Activated CD4-positive, alpha-beta T cell treated with anti-CD3 and anti-CD28 coated beads, Interleukin-2, amount 50 U/mL, for 16 hours (primary cell): ENCODE measurements at places on chromosomes 12 and 14.

DNA sequence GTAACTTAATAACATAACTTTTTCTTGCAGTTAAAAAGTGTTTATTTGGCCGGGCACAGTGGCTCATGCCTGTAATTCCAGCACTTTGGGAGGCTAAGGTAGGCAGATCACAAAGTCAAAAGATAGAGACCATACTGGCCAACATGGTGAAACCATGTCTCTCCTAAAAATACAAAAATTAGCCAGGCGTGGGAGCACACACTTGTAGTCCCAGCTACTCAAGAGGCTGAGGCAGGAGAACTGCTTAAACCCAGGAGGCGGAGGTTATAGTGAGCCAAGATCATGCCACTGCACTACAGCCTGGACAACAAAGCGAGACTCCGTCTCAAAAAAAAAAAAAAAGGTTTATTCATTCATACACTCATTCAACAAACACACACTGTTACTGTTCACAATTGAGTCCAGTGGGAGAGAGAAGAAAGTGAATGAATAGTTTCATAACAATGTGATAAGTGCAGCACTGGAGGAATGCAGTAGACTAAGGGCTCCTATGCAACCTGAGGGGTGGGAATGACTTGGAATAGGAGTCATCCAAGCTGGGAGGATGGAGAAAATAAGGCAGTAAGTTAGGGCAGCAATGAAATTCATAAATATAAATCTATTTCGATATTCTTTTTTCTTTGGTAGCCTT, 19.8 kb downstream of the DAD1 start:
- no peak for DNase-seq

- DNase-seq, result no peak
Observed at GRCh38 chr12:124551268-124552144, 15.9 kb downstream of the NCOR2 start.

- DNase-seq, result no peak
Observed at GRCh38 chr12:16003460-16003859, 92.3 kb downstream of the DERA start.

DNA sequence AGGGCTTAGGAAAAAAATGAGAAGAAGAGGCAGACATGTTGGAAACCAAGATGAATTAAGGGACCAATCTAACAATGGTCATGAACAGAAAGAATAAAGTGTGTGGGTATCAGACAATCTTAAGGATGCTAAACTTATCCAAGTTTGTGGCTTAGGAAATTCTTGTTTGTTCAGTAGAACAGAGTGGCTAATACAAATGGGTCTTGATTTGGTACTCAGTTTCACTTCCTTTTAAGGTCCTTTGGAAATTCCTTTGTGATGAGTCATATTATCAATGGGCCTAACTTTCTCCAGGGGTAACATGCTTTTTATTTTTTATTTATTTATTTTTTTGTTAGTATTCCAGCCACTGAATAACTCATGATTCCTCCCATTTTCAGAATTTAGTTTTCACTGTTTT, 1154.7 kb upstream of the FLRT2 start:
- no peak for DNase-seq

DNA sequence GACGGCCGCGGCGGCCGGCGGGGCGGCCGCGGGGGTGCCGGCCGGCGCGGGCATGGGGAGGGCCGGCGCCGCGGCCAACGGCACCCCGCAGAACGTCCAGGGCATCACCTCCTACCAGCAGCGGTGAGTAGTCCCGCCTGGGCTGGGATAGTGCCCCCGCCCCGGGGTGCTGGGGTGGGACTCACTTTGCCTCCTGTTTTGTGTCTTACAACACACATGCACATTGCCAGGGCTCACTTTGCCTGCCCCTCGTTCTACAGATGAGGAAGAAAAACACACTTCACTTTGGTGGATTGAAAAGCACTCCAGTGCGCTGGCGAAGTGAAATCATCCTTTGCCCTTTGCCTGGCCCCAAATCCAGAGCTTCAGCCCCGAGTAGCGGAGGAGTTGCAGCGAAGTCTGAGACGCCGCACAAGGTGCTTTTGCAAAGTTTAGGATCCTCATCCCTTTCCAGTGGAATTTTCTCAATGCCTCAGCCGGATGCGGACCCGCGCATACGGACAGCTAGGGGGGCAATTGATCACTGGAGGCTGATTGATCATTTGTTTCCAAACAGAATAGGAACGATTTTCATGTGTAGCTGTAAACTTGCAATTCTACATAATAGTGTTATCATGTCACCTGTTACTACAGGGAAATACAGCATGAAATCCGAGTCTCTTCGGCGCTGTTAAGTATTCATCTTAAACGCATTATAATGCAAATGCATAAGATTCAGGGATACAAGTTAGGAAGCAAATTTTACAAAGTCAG, 3.6 kb upstream of the NPAS3 start:
- DNase-seq, result no peak

GRCh38 chr12:22477894-22478287, 66.5 kb downstream of the C2CD5 start:
- DNase-seq, result peak; percentile 28

- no peak for DNase-seq
Observed at GRCh38 chr12:101891462-101891971, 14.1 kb downstream of the DRAM1 start.

DNA sequence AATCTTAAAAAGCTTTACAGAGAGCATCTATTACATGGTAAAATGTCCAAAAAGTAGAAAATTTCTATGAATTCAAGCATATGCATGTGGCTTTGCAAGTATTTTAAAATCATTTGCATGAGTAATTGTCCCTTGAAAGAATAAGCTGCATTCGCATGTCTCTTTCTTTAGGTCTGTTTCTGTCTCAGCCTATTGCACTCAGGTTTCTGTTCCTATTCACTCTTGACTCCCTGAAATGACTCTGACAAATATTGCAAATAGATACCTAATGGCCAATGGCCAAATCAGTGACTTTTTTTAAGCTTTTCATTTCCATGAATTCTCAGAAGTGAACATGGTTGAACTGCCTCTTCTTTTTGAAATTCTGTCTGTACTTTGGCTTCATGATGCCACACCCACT, 6.4 kb upstream of the TTC8 start:
- DNase-seq, result no peak

GRCh38 chr14:103057028-103057371, 349 bp downstream of the CDC42BPB start:
- DNase-seq, result peak; percentile 6

DNA sequence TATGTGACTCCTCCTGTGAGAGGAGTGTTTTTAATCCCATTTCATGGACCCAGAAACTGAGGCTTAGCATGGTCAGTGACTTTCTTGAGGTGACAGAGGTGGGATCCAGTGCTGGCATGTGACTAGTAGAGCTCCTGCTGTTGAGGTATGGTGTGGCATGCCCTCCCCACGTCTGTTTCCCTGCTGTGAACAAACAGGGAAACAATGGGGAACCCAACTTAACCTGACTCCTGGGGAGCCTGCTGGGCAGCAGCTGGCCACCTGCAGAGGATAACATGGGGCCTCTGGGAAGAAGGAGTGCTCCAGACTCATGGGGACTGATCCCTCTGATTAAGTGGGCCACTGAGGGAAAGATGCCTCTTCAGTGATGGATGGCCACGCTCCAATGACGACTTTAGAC, 114.0 kb downstream of the BEGAIN start:
- no peak for DNase-seq

- DNase-seq, result peak; percentile 20
Observed at GRCh38 chr12:55972911-55973598, 823 bp upstream of the RAB5B start.

DNA sequence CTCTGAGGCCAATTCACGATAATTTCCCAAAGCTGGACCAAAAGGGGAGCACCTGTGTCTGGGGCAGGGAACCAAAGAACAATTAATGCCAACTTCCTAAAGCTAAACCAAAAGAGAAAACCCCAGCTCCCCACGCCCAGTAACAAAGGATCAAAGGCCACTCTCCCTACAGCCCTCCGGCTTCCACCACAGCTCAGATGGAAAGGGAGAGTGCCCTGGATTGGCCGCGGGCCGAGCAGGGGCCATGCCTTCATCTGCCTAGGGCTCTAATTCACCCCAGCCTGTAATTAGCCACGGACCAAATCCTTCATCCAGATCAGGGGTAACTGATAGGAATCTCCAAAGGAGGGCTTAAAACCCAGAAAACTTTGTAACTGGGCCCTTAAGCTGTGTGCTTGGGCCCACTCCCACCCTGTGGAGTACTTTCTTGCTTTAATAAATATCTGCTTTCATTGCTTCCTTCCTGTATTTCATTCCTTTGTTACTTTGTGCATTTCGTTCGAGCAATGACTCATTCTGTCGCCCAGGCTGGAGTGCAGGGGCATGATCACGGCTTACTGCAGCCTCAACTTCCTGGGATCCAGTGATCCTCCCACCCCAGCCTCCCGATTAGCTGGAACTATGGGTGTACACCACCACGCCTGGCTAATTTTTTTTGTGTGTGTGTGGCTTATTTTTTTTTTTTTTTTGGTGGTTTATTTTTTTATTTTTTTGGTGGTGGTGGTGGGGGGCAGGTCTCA, 65.5 kb upstream of the PPP4R3A start:
- no peak for DNase-seq

DNA sequence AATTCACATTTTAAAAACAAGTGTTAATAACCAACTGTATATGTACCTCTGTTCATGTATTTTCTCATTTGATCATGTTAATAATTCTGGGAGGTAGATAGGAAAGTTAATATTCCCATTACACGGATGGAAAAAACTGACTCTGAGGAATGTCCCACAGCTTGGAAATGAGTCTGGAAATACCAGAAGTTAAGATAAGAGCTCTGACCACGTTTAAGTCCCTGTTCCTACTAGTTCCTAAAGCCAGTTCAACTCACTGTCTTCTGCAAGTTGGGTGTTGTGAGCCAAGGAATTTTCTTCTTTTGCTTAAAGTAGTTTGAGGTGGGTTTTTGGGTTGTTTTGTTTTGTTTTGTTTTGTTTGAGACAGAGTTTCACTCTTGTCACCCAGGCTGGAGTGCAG, 104.5 kb downstream of the TMEM30B start:
- no peak for DNase-seq

- no peak for DNase-seq
Observed at GRCh38 chr12:115898670-115899069, 378.8 kb downstream of the MED13L start.

DNA sequence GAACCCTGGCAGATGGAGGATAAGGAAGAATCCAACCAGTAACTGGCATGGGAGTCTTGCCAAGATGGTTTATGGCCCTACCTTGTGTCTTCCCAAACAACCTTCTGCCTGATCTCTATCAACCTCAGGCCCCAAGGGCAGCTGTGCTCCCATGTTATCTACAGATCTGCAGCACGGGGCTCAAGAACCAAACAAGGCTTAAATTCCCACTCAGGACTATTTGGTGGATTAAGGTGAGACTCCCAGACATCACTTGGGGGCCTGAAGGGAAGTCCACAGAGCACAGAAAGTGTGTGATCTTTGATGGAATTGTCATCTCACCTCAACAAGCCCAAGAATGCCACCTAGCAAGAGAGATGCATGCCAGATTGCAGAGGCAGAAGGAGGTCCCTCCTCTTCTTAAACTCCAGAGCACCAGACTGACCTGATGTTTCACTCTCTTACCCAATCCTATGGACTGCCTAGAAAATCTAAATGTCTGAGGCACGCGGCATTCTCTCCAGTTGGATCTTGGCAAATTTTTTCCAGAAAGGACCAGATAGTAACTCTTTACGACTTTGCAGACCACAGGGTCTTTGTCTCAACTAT, 759.5 kb upstream of the TBX3 start:
- DNase-seq, result no peak

GRCh38 chr12:130013771-130014484, 110.1 kb upstream of the TMEM132D start:
- peak; percentile 57 for DNase-seq

GRCh38 chr12:124039276-124039675, 66.3 kb downstream of the ZNF664 start:
- DNase-seq, result no peak

- DNase-seq, result no peak
Observed at GRCh38 chr12:69388371-69388770, 28.8 kb downstream of the YEATS4 start.

DNA sequence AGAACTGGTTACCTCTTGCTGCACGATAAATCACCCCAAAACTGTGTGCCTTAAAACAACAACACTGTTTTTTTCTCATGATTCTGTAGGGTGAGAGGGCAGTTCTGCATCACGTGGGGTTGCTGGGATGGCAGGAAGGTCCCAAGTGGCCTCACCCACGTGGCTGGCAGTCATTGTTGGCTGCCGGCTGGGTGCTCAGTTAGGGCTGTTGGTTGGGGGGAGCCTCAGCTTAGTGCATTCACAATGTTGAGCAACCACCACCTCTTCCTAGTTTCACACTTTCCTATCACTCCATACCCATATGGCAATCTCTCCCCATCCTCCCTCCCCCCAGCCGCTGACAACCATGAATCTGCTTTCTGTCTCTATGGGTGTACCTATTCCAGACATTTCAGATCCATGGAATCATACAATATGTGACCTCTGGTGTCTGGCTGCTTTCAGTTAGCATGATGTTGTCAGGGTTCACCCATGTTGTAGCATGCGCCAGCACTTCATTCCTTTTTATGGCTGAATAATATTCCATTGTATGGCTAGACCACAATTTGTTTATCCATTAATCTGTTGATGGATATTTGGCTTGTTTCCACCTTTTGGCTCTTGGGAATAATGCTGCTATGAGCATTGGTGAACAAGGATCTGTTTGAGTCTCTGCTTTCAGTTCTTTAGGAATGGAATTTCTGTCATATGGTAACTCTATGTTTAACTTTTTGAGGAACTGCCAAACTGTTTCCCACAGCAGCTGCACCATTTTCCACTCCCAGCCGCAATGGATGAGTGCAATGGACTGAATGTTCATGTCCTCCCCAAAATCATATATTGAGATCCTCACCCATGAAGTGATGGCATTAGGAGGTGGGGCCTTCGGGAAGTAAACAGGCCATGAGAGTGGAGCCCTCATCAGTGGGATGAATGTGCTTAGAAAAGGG, 11.2 kb upstream of the POP5 start:
- no peak for DNase-seq

GRCh38 chr12:57111031-57111734, at the start of gene STAT6:
Gene STAT6 (minus strand): TSS chr12:57111362. CDS start chr12:57108278, 3,084 bp downstream.
- peak; percentile 92 for DNase-seq

DNA sequence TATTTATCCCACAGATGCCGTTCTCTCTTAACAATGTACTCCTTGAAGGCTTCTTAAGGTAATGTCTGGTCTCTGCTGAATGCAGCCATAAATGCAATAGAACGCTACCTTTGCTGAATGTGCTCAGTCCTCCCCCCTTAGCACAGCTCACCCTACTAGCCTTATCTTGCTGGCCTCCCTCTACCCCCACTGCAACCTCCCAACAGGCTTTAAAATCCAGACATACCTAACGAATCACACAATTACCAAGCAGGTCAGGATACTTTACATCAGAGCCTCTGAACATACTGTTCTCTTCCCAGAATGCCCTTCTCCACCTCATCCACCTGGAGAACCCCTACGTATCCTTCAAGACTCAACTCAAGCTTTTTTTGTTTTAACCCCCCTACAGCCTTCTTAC, 51.0 kb upstream of the CRADD start:
- no peak for DNase-seq

- DNase-seq, result no peak
Observed at GRCh38 chr12:76506149-76506548, 53.4 kb downstream of the OSBPL8 start.

DNA sequence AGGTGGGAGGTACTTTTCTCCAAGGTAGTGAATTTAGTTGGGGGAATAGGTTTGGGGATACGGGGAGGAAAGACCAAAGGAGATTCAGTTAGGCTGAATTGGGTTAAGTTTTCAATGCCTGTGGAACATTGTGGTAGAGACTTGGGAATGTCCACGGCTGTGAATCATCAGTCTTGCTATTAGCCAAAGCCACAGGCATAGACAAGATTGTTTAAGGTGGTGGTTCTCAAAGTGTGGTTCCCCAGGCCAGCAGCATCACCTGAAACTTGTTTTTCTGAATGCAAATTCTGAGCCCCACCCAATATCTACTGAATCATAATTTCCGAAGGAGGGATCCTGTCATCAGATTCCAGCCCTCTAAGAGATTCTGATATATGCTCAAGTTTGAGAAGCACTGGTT, 316.2 kb downstream of the EGLN3 start:
- DNase-seq, result no peak
